K562 (cell line): ENCODE measurements at places on chromosomes 2 and 18. TPM values are rescaled to one million over a fixed set of nuclear protein-coding genes. Genes with fewer than 3 reads are reported as not detected.

DNA sequence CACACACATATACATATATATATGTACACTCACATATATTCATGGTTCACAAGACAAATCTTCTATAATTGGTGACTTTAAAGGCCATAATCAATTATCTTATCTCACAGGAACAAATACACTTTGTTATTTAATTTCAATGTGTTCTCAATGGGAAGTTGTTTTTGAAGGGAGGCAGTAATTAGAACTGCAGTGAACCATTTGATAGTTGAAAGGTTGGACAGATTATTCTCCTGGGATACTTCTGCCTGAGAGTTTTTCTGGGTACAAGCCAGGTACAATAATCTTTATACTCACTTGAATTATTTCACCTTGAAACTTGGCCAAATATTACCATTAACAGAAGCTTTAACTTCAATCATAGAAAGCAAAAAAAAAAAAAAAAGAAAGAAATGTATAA, 546.6 kb upstream of the LRRTM4 start:
- H3K4me3 ChIP-seq, result no peak overlapping the region
- H3K4me1 ChIP-seq, result no peaks in the 10 kb centered on the region
- H3K27me3 ChIP-seq, result no peaks in the 10 kb centered on the region
- no peak overlapping the region for H3K27ac ChIP-seq

DNA sequence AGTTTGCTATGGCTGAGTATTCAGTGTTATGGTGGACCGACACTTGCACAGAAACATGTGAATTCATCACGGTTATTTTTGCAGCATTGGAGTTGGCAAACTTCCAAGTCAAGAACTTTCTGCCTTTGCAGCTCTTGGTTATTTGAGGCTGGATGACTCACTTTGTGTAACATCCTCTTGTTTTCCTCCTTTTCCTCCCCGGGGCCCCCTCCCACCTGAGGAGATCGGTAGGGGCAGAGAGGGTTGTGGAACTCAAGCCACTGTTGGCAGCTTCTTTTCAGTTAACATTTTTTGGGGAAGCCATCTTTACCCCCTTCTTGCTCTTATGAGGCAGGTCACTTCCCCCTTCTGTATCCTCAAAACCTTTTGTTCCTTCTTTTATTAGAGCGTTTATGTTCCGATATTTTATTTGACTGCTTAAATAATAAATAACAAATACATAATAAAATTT, 48.6 kb downstream of the DDX1 start:
- H3K27me3 ChIP-seq, result peaks cover 4% of the 10 kb centered on the region; the same call in 1 of the 2 replicates
- H3K4me1 ChIP-seq, result no peaks in the 10 kb centered on the region
- no peak overlapping the region for H3K27ac ChIP-seq
- peak; percentile 35 for DNase-seq
- no peak overlapping the region for H3K4me3 ChIP-seq

NAT8 gene
- not detected in 2 replicates for total RNA-seq

DNA sequence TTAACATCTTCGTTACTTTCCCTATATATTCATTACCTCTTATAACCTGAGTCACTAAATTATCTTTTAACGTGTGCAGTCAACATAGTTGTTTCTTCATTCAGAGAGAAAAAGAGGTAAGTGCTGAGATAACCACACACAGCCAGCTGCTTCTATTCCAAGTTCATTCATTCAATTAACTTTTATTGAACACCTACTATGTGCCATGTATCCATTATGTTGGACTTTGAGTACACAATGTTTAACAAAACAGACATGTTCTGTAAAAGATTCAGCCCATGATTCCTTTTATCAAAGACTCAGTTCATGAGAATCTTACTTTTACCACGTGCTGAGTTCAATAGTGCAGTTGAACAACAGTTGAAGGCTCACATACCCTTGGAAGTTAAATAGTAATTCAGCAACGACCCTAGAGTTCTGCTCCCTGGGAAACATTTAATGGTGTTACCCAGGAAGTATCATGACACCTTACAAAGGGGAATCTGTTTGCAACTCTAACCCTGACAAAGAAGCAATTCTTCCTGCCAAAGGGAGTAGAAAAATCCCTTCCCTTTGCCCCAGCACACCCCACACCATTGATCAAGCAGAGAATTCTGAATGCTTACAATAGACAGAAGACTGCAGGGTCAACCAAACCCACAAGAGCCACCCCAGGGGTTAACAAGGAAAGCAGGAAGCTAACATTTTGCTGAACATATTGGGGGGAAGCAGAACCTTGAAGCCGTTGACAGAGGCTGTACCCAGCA, 595.8 kb downstream of the STK39 start:
- H3K4me1 ChIP-seq, result no peaks in the 10 kb centered on the region
- no peaks in the 10 kb centered on the region for H3K36me3 ChIP-seq
- no peaks in the 10 kb centered on the region for H3K27me3 ChIP-seq
- H3K27ac ChIP-seq, result no peak overlapping the region
- DNase-seq, result no peak

CNDP1 gene
- not detected in 2 replicates for total RNA-seq

ALLC gene
- total RNA-seq, result not detected in 2 replicates

B4GALT6 gene
- 0.18 and 0.27 TPM in 2 replicates for total RNA-seq

- no peak overlapping the region for H3K4me3 ChIP-seq
- no peaks in the 10 kb centered on the region for H3K27me3 ChIP-seq
- no peaks in the 10 kb centered on the region for H3K4me1 ChIP-seq
- no peaks in the 10 kb centered on the region for H3K36me3 ChIP-seq
- DNase-seq, result no peak
These were observed 1122.8 kb upstream of the CELF4 start for GRCh38 chr18:38688416-38688815.

RNPEPL1 gene
- 38.3 and 38.7 TPM in 2 replicates for total RNA-seq

DNA sequence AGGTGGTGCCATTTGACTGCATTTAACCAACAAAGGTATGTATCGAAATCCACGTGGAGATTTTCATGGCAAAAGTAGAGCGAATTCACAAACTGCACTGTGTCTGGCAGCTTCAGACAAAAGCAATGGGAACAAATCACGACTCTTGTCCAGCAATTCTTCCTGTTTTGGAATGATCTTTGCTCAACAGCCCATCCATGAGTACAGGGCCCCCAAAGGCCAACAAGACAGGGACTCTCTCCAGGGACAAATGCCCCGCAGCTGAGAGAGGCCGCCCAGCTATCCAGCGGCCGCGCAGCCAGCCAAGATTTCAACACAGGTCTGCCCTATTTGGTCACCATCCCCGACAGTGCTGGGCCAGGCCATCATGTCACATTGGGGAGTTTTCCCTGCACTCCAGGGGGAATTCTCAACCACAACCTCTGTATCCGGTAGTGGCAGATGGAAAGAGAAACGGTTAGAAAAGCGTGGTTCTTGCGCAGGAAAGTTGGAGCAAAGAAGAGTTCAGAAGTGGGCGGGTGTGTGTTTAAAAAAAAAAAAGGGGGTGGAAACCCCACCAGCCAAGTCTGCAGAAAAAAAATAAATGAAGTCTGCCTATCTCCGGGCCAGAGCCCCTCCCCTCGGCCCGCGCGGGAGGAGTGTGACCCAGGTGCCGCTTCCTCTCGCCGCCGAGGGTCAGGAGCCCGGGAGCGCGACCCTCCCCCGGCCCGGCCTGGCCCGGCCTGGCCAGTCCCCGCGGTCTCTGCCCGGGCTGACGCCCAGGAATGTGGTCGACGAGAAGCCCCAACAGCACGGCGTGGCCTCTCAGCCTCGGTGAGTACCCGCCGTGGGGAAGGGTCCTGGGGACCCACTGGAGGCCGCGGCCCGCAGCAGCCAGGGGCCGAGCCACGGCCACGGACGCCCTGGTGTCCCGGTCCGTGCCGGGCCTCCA, at the start of gene GYPC:
Gene GYPC, plus strand, starts transcription at position 659 of the 931 bp plus-strand sequence. Its CDS starts 106 bp downstream, at position 765.
- peak within 1 kb of the TSS; percentile 92 for H3K27ac ChIP-seq
- H3K36me3 ChIP-seq, result peaks cover 28% of the 10 kb centered on the region
- H3K4me3 ChIP-seq, result peak within 1 kb of the TSS; percentile 82
- peaks cover 54% of the 10 kb centered on the region for H3K4me1 ChIP-seq
- no peaks in the 10 kb centered on the region for H3K27me3 ChIP-seq
